ENCODE measurements at places on chromosomes 1 and 21.
A peak's percentile ranks its signal among the peaks of the same experiment; 100 is the strongest.

GRCh38 chr21:32281531-32281930, 2.7 kb upstream of the MIS18A start:
- no peak for DNase-seq

- DNase-seq = no peak
Observed at GRCh38 chr1:9066945-9067807, 2.3 kb downstream of the SLC2A5 start.

DNA sequence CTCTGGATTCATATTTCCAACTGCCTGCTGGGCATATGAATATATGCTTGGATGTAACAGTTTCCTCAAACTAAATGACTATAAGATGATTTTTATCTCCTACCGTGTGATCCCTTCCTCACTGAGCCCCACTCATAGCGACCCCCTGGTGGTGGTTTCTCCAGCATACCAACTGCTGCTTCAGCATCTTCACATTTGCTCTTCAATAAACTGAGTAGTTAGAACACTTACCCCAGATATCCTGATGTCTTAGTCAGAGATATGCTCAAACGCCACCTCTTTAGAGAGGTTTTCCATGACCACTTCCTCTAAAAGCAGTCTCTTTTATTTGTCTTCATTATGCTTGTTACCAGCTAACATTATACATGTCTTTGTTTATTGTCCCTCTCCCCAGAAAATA, 10.2 kb upstream of the HNRNPR start:
- no peak for DNase-seq

GRCh38 chr1:204296431-204296988, 63.2 kb downstream of the PLEKHA6 start:
- no peak for DNase-seq

GRCh38 chr1:172885971-172886370, 164.8 kb downstream of the TNFSF18 start:
- DNase-seq = no peak

DNA sequence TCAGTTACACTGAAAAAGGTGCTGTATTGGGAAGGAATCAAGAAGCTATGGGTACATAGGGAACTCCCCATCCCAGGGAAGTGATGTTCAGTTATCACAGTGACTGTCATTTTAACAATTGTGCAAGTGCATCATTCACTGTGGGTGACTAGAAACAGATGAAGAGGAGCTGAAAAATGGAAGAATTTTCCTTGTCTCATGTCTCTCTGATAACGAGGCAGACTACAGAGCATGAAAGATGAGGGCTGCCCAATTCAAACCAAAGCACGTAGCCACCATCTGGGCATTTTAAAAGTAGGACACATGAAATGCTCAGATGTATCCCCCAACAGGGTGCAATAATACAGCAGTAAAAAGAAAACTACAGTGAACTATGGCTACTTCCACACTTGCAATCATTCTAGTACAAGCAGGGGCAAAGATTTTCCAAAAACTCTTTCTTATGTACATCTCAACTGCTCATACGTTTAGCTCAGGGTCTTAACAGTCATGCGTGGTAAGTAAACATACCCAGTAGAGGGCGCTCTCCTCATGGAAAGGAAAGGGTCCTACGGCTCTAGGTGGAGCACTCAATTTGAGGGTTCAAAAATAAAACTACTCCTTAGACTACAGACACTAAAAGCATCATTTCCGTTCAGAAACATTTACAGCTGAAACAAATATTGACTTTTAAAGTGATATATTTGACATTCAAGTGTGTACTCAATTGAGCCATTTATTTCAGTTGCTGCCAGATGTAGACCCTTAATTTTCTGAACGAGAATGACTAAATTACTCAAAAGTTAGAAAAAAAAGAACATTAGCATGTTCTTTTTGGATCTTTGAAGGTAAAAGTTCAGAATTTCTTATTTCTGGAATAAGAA, 143.2 kb downstream of the KCTD3 start:
- no peak for DNase-seq

GRCh38 chr21:28310171-28310685, 682.4 kb downstream of the LTN1 start:
- DNase-seq = no peak

- no peak for DNase-seq
Observed at GRCh38 chr1:20141001-20141400, 1.9 kb downstream of the PLA2G2F start.

DNA sequence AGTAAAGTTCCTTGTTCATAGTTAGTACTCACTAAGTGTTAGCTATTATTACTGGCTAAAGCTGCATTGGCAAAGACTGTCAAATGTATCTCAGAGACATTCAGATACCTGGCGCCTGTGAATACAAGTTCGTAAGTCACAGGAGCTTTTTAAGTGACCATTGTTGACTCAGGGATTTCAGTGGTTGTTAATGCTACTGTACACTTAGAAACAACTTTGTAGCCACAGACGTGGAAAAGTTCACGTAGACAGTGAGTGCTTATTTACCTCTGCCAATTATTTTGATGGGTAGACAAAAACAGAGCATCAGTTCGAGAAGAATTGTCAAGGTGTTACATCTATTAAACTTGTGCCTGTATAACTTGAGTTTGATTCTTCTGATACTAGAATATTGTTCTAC, 59.1 kb upstream of the RRP15 start:
- DNase-seq = no peak

- DNase-seq = peak; percentile 38
Observed at GRCh38 chr1:156838972-156839371, 19.9 kb downstream of the INSRR start.
